ENCODE measurements at places on chromosomes 3 and 15.

- no peak for DNase-seq
Observed at GRCh38 chr15:57592426-57592825, 722 bp downstream of the MYZAP start.

GRCh38 chr3:45644063-45644790, 45.0 kb upstream of the SACM1L start:
- no peak for DNase-seq

GRCh38 chr3:196174652-196175051, 36.5 kb downstream of the ZDHHC19 start:
- DNase-seq: no peak

- DNase-seq: no peak
Observed at GRCh38 chr3:99780749-99781148, 36.9 kb upstream of the CMSS1 start.

- no peak for DNase-seq
Observed at GRCh38 chr3:51622413-51622812, 48.6 kb upstream of the TEX264 start.

DNA sequence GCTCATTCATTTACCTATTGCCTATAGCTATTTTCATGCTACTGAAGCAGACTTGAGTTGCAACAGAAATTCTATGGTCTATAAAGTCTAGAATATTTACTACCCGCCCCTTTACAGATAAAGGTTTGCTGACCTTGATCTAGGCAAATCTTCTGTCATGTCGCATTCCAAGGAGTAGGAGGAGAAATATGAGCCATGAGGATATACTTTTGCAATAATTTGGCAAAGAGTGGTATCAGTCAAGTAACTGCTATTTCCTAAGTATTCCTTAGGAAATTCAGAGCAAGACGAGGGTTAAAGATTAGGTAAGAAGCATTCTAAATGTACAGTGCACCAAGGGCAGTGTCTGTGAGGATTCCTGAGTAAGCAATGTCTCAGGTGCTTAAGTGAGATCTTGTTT, 121.0 kb upstream of the NUDT16 start:
- DNase-seq: no peak

GRCh38 chr3:71582612-71583565, 639 bp downstream of the FOXP1 start:
- DNase-seq: peak; percentile 79

GRCh38 chr15:56356616-56357015, 8.6 kb upstream of the TEX9 start:
- DNase-seq: no peak

DNA sequence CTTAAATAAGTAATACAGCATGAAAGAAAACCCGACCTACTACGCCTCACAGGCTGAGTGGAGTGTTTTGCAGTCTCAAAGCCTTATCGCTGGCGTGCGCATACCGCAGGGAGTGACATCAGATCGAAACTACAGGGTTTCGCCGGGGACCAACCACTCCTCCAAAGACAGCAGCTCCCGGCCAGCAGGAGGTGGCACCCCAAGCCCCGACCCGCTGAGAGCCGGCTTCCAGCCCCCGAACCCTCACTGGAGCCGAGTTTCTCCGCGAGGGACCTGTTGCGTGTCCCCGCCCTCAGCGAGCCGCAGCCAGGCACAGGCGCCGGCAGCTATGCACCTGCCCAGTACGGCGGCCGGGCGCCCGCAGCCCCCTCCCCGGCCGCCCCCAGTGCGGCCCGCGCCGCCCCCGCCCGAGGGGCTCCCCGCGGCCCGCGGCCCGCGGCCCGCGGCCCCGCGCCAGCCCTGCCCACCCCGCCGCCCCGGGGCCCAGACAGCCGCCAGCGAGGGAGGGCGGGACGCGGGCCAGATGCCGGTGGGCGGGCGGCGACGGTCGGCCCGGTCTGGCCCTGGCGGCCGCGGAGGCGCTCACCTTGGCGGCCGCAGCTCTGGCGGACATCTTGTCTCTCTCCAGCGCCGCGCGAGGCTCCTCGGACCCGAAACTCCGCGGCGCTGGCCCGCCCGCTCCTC, 710 bp downstream of the TJP1 start:
- DNase-seq: no peak

DNA sequence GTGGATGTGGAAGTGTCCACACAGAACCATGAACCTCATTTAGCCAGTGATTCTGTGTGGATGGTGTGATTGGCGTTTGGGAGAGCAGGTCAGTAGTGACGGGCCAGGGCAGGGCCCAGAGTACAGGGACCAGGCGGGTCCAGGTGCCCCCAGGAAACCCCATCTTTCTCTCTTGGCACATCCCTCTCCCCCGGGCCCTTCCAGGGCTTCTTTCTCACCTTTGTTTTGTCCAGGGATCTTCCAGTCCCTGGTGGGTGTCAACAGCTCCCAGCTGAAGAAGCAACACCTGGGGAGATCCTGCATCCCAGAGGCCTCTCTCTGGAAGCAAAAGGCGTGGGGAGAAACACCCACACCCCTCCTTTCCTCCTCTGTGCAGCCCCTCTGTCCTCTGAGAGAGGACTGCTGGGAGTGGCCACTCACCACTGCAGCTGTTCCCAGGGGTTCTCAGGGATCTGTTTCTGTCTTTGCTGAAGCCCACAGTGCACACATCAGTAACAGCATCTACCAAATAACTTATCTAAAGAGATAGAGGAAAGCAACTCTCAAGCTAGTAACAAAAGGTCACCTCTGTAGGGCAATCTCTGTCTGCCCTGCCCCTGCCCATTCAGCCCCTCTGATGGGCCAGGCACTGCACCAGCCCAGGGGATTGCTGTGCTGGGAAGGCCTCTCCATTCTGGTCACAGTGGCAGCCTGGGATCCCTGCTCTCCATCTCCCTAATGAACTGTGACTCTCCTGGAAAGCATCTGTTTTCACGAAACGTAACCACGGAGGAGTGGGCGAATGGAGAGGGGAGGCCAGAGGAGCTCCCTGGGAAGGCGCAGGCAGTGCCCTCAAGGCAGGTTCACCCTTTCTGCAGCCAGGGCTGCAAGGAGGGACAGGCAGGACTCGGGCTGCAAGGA, 98.3 kb upstream of the ALDH1A3 start:
- no peak for DNase-seq

Data from CD4-positive, alpha-beta T cell treated with Interleukin-15 for 1 hour (primary cell).